ENCODE measurements at places on chromosomes 12 and 14.
A peak's percentile ranks its signal among the peaks of the same experiment; 100 is the strongest.

DNA sequence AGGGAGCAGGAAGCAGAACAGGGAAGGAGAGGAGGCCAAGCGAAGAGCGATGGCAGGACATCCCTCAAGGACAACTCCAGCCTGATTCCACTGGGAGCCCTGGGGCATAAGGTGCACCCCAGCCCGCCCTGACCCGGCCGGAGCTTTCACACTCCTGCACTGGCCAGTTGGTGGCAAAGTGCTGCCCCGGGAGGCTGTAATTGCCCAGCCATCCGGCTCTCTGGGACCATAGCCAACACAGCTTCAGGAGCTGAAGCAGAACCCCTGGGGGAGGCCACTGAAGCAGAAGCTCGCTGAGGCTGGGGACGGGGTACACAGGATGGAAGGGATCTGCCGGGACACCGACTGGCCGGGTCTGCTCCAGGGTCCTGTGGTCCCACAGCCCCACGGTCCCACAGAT, 41.9 kb upstream of the BEGAIN start:
- DNase-seq = no peak

DNA sequence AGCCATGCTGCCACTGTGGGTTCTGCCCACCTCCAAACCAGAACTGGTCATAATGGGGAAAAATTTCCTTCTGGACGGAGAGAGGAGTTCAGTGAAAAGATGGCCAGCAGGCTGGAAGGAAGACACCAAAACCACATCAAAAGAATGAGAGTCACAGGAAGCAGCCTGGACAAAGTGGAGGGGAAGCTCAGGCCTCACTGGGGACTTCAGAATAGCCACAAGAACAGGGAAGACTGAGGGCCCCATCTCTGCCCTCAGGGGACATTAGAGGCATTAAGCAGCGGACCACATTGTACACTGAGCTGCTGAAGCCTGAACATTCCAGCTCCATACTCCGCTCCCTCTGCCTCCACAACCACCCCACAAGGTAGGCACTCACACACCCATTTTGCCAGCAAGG, 119.6 kb upstream of the COCH start:
- DNase-seq = no peak

- no peak for DNase-seq
Observed at GRCh38 chr12:108832730-108833354, 24.5 kb downstream of the SSH1 start.

GRCh38 chr14:90235179-90235976, 21.0 kb upstream of the PSMC1 start:
- DNase-seq = peak; percentile 69

DNA sequence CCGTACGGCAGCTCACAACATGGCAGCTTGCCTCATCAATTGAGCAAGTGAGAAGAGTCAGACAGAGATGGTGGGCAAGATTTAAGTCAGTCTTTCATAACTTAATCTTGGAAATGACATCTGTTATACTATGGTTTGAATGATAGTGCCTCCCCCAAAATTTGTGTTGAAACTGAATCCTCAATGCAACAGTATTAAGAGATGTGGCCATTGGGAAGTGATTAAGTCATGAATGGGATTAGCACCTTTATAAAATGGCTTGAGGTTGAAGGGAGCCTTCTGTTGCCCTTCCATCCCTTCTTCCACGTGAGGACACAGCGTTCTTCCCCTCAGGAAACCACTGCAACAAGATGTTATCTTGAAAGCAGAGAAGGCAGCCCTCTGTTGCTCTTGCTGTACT, 124.2 kb downstream of the C12orf75 start:
- peak; percentile 8 for DNase-seq

DNA sequence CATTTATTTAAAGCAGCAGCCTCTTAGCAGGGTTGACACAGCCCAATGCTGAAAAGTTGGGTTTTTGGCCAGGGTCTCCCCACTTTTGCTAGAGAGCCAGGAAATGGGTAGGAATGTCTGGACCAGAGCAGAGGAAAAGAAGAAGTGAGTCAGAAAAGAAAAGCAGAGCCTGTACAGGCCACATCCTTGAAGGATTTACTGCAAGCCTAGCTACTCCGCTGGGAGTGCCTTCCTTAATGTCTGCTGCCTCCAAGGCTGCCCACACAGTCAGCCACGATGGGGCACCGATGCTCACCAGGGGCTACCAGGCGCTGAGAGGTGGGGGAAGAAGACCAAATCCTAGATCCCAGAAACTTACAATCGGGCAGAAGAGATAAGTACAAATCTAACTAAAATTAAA, 139.2 kb downstream of the C12orf75 start:
- DNase-seq = no peak

- DNase-seq = no peak
Observed at GRCh38 chr14:37263656-37264236, 66.0 kb downstream of the MIPOL1 start.

- DNase-seq = peak; percentile 87
Observed at GRCh38 chr14:61525293-61526011, 169.9 kb upstream of the HIF1A start.

GRCh38 chr12:110725267-110725666, 17.4 kb downstream of the PPP1CC start:
- DNase-seq = no peak

- no peak for DNase-seq
Observed at GRCh38 chr12:45012749-45013148, 38.1 kb downstream of the DBX2 start.

DNA sequence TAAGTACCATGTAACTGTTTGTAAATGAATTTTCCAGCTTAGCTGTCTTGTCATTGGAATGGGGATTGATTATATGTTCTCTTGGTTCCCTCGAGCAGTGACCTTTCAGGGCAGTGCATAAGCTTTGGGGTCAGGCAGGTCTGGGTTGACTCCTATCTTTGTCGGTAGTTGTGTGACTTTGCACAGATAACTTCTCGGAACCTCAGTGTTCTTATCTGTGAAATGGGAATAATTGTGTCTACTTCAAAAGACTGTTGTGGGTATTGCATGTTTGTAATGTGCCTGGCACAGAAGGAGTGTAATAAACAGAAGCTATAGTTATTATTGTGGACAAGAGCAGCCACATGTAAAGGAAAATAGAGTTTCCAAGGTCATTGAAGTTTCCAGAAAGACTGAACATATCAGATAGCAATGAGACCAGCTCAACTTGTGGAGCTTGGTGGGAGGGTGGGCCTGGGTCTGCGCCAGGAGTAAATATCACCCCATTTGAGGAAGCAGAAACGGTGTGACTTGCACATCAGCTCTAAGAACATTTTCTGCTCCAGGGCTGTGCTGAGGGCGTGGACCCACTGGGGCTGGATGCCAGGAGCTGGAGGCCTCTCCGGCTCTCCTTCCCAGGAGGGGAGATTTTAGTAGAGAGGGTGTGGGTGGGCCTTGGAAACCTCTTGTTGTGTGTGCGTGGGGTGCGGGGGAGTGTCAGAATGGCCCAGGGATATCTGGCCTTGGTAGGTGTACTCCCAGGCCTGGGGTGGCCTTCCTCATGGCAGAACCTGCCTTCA, 19.7 kb downstream of the FOS start:
- peak; percentile 55 for DNase-seq

GRCh38 chr12:8564656-8565055, 24.0 kb upstream of the CLEC4E start:
- DNase-seq = no peak

DNA sequence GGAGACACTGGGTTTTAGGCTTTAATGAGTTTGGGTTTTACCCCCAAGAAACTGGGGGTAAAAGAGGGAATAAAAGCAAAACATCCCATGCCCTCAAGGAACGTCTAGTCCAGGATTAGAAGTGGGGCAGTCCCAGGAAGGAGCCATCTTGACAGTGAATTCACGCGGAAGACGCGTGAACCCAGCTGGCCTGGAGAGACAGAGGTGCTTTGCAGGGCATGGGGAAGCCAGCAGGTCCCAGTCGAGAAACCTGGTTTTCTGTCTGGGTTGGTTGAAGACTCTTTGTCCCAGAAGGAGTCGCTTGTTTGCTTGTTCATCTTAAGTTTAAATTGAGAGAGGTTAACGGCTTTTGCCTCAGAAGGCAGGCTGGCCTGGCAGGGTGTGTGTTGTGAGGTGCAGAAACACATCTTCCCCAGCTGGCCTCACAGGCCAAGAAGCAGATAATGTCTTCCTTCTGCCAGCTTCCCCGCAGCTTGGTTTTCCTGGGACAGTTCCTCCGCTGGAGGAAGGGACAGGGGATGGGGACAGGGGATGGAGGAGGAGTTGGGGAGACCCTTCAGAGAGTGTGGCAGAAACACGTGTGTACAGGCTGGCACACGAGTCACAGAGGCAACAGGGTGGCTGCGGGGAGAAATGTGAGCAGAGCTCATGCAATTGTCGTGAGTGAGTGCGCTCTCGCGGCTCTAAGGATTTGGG, 18.5 kb upstream of the CD9 start:
- peak; percentile 9 for DNase-seq

DNA sequence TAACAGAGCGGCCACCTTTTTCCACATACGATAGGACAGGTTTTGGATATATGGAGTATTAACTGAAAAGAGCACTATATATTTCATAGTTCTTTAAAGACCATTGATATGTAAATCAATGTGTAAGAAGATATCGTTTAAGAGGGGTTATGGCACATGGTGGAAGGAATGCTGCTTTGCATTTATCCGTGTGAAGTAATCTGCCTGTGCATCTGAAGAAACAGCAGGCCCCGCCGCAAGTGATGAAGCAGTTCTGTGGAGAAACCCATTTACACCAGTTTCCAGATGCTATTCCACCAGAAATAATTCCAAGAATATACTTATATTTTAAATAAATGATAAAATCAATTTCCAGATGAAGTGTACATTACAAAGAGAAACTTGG, 72.4 kb downstream of the BICD1 start:
- DNase-seq = no peak

GRCh38 chr14:78530078-78530477, 359.9 kb downstream of the NRXN3 start:
- peak; percentile 22 for DNase-seq

GRCh38 chr14:27096091-27096490, 498.3 kb upstream of the NOVA1 start:
- DNase-seq = no peak

DNA sequence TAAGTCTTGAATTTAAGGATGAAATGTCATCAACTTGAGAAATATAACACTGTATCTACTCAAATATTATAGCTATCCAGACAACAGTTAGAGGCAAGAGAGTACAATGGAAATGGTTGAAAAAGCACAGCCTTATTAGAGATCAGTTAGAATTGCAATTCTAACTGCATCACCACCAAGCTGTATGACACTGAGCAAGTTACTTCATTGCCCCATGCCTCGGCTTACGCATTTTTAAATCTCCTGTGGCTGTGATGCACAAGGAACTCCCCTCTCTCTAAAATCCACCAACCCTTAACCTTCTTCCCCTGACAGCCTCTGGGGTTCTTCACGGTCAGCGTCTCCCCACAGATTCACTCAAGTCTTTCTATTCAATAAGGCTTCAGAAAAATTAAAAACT, 75.1 kb downstream of the MED13L start:
- no peak for DNase-seq

DNA sequence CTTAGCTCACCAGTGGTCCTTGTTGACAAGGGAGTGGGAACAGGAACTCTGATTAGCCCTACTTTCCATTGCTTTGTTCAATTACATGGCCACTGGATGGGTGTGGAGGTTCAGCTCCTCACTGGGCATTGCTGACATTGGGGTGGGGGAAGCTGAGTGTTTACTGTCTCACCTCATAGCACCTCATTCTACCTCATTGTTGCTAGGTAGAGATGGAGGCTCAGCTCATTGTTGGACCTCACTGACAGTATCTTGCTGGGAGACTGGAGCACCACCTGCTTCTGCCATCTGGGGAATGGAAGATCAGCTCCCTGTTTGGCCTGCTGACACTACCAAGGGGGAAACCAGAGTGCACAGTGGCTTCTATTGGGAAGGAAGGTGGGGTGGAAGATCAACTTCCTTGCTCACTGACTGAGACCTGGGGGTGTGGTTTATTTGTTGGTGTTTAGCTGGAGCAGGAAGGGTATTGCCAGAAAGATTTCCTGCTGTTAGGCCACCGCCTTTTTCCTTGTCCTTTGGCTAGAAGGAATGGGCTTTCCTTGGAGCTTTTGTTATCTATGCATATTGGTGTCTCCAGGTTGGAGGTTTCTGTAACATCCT, 1.3 kb upstream of the OR4E2 start:
- no peak for DNase-seq

DNA sequence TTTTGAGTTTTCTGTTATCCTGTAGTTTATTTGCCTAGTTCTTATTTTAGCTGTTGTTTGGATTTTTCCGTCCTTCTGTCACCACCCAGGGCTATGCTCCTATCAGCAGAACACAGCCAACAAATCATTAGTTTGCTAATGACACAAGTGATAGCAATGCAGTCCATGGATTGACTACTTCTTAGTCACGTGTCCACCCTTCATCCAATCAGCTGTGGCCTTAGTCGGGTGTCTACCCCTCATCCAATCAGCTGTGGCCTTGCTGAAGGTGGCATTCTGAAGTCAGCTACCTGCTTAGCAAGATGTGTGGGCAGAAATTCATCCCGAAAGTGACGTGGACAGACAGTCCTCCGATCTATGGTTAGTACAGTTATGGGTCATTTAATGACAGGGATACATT, 182.3 kb downstream of the GALC start:
- DNase-seq = no peak

DNA sequence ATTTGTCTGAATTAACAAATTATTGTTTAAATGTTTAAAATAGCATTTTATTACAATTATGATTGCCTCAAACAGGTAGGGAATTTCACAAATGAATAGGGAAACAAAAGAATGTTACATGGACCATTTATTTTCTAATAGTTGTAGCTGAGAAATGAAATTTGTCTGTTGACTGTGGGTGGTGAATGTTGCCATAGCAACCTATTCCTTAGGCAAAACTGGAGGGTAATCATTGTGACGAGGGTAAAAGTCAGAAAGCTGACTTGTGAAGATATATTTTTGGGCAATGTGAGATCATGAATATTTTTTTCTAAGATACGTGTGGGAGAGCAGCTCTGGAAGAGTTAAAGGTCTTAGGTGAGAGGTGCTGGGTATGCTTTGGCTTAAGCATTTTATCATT, 24.2 kb upstream of the CLEC14A start:
- no peak for DNase-seq

DNA sequence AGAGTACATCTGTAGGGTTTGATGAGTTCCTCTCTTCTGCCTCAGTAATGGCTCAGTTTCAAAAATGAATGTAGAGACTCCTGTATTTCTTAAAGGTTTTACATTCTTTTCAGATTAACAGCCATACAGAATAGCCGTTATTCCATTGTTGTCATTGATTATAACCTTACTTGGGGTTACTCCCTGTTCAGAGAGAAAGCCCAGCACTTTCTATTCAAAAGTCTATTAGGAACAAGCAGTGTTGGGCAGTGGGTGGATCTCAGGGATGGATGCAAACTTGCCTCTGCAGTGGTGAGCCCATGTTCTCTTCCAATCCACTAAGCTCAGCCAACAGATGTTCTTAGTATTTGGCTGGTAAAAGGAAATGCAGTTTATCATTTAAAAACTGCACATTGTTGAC, 342.6 kb upstream of the E2F7 start:
- DNase-seq = no peak

GRCh38 chr14:90489916-90490719, 93.3 kb downstream of the CALM1 start:
- DNase-seq = no peak

GRCh38 chr12:75545636-75546035, 34.2 kb upstream of the KRR1 start:
- DNase-seq = no peak

Data from common myeloid progenitor, CD34-positive (primary cell).